ENCODE measurements at places on chromosomes 3 and 15.

DNA sequence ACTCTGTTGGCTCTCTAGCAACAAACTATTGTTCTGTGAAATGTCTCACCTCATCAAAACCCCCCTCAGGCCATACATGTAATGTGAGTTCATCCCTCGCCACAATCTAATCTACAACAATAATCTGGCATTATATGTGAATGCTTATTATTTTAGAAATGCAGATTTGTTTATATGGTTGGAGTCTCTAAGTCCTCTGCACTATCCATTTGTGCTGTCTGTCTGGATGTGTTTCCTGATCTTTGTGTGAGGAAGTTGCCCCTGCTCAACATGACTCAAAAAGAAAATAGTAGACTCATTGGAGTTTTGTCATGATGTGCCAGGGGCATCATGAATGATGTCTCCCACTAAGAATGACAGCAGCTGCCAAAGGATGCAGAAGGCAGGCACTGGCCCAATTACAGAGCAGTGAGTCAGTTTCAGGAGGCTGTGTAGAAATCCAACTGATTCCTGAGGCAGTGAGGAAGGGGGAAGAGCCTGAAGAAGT is 161.6 kb upstream of the PDZRN3 start:
- peak; percentile 97 for DNase-seq

DNA sequence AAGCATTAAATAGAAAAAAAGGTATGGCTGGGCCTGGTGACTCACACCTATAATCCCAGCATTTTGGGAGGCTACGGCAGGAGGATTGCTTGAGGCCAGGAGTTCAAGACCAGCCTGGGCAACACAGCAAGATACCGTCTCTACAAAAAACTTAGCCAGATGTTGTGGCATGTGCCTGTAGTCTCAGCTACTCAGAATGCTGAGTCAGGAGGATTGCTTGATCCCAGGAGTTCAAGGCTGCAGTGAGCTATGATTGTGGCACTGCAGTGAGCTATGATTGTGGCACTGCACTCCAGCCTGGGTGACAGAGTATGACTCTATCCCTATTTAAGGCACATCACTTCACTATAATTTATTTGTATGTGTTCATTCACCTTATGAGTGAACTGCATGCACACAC is 54.3 kb downstream of the SLC4A7 start:
- DNase-seq, result no peak

GRCh38 chr3:188722963-188723362 is 448.8 kb upstream of the TPRG1 start:
- no peak for DNase-seq

DNA sequence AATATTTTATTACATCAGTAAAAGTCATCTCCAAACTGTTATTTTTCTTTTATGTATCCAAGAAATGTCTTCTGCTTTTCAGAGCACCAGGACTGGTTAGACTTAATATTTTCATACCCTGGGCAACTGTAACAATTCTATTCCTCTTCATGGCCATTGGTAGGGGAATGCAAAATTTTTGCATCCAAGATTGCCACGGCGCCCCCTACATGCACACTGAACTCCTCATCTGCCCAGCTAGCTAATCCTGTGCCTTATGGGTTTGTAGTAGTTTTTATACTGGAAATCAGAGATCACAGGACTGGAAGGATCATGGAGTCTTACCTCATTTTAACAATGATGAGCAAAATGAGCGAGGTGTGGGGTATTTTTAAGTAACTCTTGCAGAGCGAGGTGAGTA is 74.2 kb downstream of the CRTC3 start:
- DNase-seq, result no peak

DNA sequence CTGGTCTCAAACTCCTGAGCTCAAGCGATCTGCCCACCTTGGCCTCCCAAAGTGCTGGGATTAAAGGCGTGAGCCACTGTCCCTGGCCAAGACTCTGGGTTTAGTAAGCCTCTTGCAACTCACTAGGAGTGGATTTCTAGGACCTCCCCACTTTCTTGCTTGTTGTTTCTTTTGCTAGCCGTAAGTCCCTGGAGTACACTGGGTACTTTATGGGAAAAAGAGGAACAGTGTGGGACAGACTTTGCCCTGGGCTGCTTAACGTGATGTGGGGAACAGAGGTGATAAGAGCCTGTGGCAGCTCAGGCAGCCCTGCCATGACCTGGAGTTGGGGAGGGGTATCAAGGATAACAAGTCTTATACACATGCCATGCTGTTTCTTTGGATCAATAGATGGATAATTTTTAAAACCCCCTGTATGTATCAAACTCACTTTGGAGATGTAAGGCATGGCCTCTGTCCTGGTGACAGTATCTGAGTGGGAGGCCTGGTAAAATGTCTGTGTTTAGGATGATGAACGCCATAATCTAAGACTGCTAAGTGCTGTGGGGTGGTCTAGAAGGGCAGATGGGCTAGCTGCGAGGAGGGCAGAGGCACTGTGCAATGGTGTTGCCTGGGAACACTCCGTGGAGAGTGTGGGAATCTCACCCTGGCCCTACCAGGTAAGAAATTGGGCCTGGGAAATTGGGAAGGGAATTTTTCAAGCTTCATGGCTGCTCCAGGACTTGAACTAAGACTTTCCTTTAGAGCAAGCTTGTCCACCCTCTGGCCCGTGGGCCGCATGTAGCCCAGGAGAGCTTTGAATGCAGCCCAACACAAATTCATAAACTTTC is 54.8 kb downstream of the SMAD3 start:
- DNase-seq, result no peak

- no peak for DNase-seq
These were observed 131.3 kb downstream of the TMEM108 start for GRCh38 chr3:133169331-133170068.

DNA sequence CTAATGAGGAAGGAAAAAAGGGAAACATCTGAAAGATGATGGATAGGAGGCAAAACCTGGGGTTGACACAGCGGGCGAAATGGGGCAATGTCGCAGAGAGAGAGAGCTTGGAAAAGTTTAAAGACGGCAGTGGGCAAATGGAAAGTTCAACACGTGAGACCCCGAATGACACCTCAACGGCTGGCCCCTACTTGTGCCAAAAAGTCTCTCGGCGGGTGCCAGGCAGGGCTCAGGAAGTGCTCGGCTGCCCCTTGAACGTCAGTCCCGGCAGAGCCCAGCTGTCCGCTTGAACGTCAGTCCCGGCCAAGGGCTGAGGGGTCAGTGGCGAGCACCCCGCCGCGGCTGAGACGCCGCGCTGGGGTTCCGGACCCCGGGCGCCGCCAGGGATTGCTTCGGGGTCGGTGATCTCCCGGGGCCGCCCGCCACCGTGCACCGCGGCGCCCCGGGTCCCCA is 658 bp downstream of the EOGT start:
- no peak for DNase-seq

- no peak for DNase-seq
These were observed 418.8 kb downstream of the EPHB1 start for GRCh38 chr3:135213822-135214221.

DNA sequence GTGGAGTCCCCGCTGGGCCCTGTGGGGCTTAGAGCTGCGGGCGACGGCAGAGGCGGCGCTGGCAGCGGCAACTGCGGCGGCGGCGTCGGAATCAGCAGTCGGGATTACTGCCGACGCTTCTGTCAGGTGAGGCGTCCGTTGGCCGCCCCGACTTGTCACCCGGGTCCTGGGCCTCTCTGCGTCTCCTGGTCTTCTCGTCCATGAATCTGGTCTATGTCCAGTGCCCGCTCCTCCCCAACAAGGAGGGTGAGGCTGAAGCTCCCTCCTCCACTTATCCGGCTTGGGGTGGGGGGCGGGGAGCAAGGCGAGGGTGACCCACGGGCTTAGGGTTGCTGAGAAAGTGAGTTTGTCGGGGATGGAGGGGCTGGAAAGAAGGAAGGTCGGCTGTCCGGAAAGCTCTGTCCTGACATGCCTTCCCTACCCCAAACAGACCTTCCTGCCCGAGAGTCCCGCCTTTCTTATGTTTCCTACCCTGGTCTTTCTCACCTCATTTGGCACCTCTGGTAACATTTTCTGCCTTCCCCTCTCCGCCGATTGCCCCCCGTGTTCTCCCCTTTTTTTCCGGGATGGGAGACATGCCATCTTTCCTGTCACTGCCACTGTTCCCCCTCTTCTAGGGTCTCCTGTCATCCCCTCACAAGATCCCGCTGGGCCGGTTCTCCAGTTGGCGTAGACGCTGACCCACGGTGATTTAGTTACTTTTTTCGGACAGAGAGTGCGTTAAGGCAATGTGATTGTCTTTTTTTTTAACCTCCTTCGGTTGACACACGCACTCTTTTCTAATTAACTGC is 520 bp downstream of the ZNF654 start:
- no peak for DNase-seq

DNA sequence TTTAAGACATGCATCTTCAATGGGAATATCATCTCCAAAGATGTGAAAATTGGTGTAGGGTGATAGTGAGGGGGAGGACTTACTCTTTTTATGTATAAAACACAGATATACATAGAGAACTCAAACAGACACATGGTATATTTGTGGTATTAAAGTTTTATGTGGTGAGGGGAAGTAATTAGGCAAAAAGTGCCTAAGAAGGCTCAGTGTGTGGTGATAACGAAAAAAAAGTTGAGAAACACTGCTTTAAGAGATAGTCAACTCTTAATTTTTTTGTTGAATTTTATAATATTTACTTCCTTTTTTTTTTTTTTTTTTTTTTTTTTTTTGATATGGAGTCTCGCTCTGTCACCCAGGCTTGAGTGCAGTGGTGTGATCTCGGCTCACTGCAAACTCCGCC is 174.2 kb upstream of the FRMD4B start:
- no peak for DNase-seq

- no peak for DNase-seq
These were observed 514.5 kb upstream of the DPPA4 start for GRCh38 chr3:109851854-109852253.

DNA sequence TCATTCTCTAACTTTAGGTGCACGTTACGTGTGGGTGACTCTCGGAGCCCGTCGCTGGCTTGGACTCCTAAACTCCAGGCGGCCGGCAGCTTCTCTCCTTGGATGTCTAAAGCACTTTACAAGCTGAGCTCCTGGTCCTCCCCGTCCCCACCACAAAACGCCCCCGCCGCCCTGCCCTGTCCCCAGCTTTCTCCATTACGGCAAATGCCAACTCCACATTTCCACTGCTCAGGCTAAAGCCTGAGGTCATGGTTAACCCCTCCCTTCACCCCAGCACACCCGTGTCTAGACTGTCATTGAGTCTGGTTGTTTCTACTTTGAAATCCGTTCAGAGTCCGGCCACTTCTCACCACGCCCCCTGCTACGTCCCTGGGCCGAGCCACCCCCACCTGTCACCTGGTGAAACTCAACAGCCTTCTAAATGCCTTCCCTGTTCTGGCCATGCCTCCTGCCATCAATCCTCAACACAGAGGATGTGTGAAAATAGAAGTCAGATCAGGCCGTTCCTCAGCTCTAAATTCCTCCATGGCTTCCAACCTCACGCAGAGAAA is 8.1 kb upstream of the PCSK6 start:
- DNase-seq, result no peak

GRCh38 chr3:161081633-161082032 is 23.5 kb downstream of the B3GALNT1 start:
- no peak for DNase-seq

GRCh38 chr15:82081914-82082762 is 36.3 kb upstream of the MEX3B start:
- peak; percentile 94 for DNase-seq

DNA sequence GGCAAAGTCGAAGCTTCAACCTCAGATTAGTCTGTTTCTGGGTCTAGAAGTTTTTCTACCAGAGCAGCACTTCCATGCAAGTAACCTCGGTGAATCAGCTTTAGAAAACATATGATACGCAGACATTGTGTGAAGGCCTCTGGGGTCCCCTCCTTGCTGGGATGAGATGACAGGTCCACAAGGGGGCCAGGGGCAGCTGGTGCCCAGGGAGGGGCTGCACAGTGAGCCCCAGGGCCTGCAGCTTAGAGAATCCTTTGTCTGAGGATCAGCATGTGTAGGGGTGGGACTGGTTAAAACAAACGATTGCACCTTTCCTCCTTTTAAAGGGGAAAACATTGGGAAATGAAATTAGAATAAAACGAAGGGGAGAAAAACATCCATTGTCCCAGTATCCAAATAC is 47.5 kb upstream of the TLE3 start:
- no peak for DNase-seq

DNA sequence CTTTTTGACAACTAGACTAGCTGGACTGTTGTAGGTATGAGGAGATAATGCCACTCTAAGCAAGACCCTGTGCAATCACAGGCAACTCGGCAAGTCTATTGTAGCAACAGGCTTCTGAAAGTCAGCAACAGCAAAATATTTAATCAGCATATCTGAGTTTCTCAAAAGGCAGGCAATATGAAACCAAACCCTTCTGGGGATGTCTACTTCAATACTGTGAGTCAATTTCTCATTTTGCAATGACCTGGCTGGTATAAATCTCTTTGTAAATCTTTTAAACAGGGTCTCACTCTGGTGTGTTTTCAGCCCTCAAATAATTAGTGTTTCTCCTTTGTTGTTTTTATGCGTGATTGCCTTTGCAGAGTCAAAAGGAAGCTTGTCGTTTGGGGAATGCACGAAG is 1044.5 kb downstream of the NTRK3 start:
- no peak for DNase-seq

- DNase-seq, result no peak
These were observed 33.7 kb downstream of the DNAH1 start for GRCh38 chr3:52349611-52350395.

DNA sequence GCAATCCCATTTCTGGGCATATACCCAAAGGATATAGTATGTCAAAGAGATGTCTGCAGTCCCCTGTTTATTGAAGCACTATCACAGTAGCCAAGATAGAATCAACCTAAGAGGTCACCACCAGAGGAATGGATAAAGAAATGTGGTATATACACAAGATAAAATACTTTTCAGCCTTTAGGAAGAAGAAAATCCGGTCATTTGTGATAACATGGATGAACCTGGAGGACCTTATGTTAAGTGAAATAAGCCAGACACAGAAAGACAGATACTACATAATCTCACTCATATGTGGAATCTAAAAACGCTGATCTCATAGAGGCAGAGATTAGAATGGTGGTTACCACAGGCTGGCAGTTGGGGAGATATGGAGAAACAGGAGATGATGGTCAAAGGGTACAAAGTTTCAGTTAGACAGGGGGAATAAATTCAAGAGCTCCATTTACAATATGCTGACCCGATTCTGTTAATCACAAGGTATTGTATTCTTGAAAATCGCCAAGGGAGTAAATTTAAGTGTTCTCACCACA is 195.8 kb downstream of the MTHFS start:
- DNase-seq, result no peak

DNA sequence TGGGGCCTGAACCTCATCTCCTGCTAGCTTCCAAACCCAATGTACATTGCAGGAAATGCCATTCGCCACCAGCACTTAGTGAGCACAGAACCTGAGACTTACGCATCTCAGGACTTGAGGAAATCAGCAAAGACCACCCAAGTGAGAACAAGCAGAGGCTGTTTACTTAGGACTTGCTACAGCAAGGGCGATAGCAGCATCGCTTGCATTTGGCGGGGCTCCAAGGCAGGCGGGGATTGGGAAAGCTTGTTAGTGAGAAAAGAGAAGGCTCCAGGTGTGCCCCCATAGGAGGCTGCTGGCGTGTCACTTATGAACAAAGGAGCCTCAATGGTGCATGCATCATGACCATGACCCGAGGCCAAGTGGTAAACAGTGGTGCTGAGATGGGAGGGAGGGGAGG is 19.7 kb downstream of the SLC6A20 start:
- no peak for DNase-seq

GRCh38 chr3:37189109-37189508 is 14.7 kb upstream of the LRRFIP2 start:
- DNase-seq, result no peak

- DNase-seq, result no peak
These were observed 495.3 kb upstream of the AGTR1 start for GRCh38 chr3:148202386-148202785.
